ENCODE measurements at places on chromosomes 5 and 9.
A peak's percentile ranks its signal among the peaks of the same experiment; 100 is the strongest.

- no peak for DNase-seq
Observed at GRCh38 chr5:81402192-81402930, 8.4 kb upstream of the ACOT12 start.

- no peak for DNase-seq
Observed at GRCh38 chr9:72462340-72462739, 59.1 kb upstream of the TMC1 start.

GRCh38 chr9:72817413-72817812, 135.4 kb downstream of the ALDH1A1 start:
- DNase-seq: no peak

DNA sequence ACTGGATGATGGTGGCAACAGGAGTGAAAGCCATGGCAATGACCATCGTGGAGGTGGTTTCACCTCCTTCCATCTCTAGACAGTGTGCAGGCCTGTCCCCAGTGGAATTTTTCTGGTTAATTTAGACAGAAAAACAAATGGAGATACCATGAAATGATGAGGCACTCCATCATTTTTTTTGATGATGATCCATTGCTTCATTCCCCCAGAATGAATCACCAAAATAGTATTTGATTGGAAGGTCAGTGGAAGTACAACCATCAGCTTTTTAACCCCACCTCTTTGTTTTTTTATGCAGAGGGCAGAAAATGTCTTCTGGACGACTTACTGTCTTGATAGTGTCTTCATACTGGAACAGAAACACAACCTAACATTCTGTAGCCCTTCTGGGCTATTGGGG, 42.6 kb upstream of the ADRA1B start:
- no peak for DNase-seq

GRCh38 chr9:26266146-26266793, 588.0 kb upstream of the TUSC1 start:
- DNase-seq: no peak

DNA sequence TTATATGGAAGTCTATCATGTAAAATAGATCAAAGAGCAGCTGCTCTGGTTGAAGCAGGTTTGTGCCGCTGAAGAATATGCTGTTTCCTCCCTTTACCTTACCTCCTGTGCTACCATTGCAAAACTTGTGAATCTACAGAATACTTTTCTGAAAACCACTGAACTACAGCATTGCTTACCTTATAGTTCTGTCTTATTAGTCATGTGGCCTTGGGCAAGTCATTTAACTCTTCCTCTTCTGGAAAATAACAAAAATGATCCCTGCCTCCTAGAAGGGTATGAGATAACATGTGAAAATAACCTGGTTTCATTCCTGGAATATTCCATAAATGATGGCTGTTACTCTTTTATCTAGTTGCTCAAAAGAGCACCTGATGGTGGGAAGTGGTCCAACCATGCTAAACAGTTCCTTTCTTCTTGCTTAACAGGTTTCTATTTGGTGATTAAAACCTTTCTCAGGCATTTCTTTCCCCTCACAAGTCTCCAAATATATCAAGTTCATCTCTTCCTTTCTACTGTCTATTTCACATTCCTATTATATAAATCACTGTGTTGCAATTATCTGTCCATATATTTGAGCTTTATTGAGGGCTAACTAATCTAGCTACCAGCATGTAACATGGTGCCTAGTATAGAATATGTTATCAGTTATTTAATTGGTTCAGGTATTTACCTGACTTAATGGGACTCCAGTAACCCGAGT, 15.0 kb downstream of the TRIM32 start:
- DNase-seq: no peak

GRCh38 chr5:150750469-150750868, 8.3 kb downstream of the DCTN4 start:
- no peak for DNase-seq

GRCh38 chr9:98491231-98491651, 217.5 kb downstream of the GABBR2 start:
- no peak for DNase-seq

GRCh38 chr5:63141591-63141990, 563.0 kb downstream of the LRRC70 start:
- no peak for DNase-seq

GRCh38 chr5:126972062-126972895, 58.1 kb downstream of the MARCHF3 start:
- peak; percentile 13 for DNase-seq

All from SK-MEL-5 (cell line).